ENCODE measurements at places on chromosomes 3 and 15.

DNA sequence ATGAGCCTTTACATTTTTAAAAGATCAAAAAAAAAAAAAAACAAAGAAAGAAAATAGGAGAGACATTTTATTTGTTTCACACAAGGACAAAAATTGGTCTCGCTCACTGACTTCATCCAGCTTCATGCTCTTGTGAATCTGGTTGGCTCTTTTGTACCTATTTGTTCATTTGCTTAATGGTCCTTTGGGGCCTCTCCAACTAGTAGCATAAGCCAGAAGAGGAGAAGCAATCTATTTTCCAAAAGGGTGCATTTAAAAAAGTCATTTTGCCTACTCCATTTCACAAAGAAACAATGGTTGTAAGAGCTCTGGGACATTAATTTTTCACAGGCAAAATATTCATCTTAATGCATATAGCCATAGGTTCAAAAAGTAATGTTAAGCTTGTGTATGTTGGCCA lies 168.3 kb upstream of the ADAMTS9 start:
- no peak for DNase-seq

GRCh38 chr15:95261546-95261945 lies 1030.2 kb downstream of the MCTP2 start:
- DNase-seq = no peak

GRCh38 chr3:36212251-36212650 lies 168.1 kb upstream of the STAC start:
- no peak for DNase-seq

DNA sequence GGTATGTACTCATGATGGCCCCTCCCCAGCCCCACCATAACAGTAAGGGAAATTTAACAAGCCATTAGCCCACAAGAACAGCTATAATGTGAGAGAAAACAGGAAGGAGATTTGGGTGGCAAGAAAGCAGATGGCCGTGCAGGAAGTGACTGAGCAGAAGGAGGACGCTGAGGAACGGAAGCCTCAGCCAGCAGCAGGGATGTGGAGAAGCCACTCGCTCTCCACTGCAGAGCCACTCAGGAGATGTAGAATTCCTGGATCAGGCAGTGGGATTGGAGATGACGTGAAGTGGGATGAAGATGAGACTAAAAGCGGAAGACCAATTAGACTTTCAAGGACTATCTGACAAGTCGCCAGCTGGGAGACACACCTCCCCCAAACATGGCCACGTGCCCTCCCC lies 31.2 kb downstream of the PRR23E start:
- no peak for DNase-seq

DNA sequence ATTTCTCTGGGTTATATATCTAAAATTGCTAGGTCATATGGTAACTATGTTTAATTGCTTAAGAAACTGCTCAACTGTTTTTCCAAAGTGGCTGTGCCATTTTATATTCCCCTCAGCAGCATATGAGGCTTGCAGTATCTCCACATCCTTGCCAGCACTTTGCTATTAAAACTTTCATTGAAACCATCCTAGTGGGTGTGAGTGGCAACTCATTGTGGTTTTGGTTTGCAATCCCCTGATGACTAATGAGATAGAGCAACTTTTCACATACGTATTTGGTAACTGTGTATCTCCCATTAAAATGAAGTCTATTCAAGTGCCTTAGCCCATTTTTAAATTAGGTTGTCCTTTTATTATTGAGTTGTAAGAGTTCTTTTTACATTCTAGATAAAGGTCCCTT lies 17.3 kb downstream of the KPNA1 start:
- DNase-seq = peak; percentile 73

- DNase-seq = no peak
Observed at GRCh38 chr3:126354776-126355175, 2.4 kb downstream of the KLF15 start.

DNA sequence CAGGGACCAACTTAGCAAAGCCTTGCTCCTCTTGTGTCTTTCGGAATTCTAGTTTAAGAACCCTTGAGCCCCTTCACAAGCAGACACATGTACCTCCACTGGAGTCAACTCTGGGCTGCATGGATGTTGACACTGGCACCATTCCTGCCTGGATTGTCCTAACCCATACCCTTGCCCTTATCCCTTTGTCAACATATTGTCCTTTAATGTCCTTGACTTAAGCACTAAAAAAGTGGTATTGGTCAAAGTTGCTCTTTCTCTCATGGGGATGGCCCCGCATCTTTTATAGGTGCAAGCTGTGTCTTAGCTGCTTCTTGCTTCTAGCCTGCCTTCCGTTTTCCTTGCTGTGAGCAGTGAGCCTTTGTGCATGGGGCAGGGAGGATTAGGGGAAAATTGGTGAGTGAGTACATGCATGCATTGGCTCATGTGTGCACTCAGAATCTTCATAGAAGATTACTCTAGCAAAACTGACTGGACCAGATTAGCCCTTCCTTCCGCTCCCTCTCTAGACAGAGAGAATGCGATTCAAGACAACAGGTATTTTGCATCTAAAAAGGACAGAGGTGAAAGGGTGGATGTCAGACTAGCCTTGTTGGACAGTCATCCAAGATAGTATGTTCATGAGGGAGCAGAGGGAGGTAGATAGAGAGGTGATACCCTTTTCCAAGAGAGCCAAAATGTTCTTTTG lies 42.4 kb downstream of the TGFBR2 start:
- DNase-seq = no peak

GRCh38 chr3:184773283-184774186 lies 38.4 kb upstream of the VPS8 start:
- no peak for DNase-seq

DNA sequence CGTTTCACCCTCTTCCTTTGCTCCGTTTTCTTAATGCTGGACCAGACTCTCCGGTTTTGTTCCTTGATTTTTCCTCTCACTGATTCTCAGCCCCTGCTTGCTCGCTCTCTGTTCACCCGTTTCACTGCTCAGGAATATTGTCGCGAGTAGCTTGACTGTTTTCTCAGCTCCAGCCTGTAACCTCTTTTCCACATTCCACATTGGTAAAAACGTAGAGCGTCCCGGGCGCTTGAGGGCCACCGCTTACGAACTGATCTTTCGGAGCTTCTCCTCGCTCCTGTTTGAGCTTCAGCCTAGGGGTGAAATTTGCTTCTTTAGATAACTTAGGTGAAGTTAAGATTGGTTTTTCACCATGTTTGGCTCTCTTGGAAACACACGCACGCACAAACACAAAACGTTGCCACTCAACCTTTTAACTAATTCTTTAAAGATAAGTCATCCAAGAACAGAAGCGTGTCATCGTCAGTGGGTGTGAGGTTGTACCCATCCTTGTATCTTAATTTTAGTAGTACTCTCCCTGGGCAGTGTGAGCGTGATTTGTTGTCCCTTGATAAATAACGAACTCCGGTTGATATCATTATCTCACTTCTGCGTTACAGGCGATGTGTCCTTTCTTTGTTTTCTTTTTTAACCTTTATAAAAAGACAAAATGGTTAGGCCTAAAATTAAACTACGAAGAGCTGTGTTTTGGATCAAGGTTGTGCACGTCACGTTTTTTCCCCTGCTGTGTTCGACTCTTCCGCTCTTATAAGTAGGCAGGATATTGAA lies 1.0 kb downstream of the PAK2 start:
- DNase-seq = peak; percentile 72

DNA sequence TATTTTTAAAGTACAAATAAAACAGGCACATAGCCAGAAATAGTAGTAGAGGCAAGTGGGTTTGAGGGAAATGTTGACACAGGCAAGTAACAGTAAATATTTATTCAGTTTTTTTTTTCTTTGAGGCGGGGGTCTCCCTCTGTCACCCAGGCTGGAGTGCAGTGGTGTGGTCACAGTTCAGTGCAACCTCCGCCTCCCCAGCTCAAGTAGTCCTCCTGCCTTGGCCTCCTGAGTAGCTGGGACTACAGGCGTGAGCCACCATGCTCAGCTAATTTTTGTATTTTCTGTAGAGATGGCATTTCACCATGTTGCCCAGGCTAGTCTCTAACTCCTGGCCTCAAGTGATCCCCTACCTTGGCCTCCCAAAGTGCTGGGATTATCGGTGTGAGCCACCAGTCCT lies 43.5 kb downstream of the PHLDB2 start:
- DNase-seq = no peak

- DNase-seq = no peak
Observed at GRCh38 chr3:144270100-144270499, 298.5 kb downstream of the DIPK2A start.

- DNase-seq = no peak
Observed at GRCh38 chr15:93070132-93070531, 18.9 kb downstream of the RGMA start.

DNA sequence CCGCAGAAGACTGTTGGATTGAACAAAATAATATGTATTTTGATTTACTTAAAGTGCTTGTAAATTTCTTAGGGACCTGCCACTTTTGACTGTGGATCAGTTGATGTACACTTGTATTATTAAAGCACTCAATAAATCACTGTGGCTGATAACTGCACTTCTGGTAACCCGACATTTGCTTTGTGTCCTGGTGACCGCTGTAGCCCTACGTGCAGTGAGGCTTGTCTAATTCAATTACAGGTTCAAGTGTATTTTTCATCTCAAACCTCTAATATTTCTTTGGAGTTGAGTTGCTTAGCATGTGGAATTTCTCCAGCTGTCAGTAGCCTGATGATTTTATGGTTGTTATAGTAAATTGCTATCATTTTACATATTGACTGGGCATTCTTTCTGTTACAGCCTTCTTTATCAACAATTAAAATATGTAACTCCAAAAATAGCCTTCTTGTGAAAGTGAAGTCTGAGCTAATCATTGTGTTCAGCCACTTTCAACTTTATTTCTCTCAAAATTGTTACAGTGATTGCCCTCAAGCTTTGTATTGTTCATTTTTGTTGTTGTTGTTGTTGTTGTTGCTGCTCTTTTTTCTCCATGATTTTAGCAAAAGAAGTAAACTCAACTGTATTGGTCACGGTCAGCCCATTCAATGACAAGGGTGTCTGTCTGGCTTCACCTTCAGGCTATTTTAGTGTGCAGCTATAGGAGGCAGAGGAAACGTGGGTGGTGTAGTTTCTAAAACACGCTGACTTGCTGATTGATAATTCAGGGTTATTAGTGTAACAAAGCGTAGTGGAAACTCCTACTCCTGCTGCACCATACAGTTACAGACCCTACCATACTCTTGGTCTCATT lies 215.1 kb upstream of the UBE2E1 start:
- no peak for DNase-seq

GRCh38 chr3:119588112-119588511 lies 8.8 kb downstream of the ADPRH start:
- no peak for DNase-seq

- peak; percentile 10 for DNase-seq
Observed at GRCh38 chr15:89125088-89125826, 37.0 kb downstream of the ABHD2 start.

DNA sequence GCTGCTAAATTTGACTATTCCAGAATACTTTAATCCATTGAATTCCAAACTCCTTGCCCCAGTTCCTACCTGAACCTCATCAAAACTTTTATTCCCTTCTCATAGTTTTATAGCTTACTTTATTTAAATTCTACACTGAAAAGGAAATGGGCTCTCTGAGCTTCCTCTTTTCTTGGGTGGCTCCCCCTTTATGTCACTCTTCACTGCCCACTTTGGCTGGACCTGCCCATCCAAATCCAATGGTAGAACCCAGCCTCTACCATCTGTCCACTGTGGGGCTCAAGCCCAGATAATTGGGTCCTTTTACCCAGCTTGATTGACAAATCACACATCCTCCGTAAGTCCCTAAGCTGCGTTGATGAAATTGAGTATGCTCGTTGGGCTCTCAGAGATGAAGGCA lies 216.5 kb downstream of the BBX start:
- DNase-seq = no peak

DNA sequence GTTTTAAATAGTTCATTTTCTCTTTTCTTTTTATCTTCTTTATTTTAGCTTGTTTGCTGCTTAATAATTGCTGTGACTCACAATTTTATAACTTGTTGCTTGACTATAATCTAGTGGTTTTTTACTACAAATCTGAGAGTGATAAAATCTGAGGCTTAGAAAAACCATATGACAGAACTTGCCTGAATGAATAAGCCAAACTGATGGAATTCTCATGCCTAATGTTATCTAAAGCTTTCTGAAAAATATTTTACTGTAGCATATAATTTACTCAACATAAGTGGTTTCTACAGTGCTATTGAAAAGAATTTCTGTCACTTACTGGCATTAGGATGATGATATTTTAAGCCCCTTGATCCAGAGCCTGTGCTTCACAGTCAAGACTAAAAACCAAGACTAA lies 175.1 kb downstream of the VGLL3 start:
- DNase-seq = no peak

- DNase-seq = no peak
Observed at GRCh38 chr3:86257955-86258641, 732.9 kb downstream of the VGLL3 start.

DNA sequence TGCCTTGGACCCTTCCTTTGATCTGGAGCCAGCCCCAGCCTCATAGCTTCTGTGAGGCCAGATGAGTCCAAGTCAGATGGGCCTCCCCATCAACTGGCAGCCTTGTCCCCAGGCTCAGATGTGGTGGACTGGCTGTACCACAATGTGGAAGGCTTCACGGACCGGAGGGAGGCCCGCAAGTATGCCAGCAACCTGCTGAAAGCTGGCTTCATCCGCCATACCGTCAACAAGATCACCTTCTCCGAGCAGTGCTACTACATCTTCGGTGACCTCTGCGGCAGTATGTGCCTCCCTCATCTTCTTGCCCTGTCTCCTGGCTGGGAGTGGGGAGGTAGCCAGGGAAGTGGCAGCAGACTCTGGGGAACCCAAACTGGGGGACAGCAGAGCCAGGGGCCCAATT lies 6.9 kb upstream of the AP2M1 start:
- DNase-seq = no peak

- no peak for DNase-seq
Observed at GRCh38 chr3:4581498-4581897, 88.3 kb downstream of the ITPR1 start.

- no peak for DNase-seq
Observed at GRCh38 chr3:191424881-191425280, 36.1 kb upstream of the PYDC2 start.

DNA sequence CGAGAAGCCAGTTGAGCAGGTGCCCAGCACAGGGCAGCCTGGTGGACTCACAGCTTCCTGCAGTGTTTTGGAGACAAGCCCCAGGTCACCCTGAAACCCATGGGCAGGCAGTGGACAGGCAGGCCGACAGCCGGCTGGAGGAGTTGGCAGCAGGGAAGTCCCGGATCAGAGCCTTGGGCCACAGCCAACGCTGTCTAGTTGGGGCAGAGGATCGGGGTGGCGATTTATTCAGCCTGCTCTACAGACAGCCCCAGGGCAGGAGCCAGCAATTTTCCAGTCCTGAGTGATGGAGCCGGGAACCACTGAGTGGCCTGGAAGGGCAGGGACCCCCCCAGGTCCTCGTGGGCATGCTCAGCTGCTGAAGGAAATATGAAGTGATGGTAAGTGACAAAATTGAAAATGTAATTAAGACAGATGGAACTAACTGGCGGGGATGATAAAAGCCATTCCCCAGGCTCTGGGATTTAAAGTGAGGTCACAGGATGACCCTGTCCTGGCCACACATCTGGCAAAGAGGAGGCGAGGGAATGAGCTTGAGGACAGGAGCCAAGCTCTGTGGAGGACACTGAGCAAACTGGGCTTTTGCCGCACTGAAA lies 34.4 kb upstream of the TBC1D21 start:
- DNase-seq = no peak

- no peak for DNase-seq
Observed at GRCh38 chr3:112087746-112088145, 1.6 kb downstream of the C3orf52 start.

All from kidney glomerular epithelial cell (primary cell).